ENCODE measurements at places on chromosomes 2 and 18.
A peak's percentile ranks its signal among the peaks of the same experiment; 100 is the strongest.

GRCh38 chr18:59189746-59190145 is 30.2 kb upstream of the GRP start:
- DNase-seq: no peak

DNA sequence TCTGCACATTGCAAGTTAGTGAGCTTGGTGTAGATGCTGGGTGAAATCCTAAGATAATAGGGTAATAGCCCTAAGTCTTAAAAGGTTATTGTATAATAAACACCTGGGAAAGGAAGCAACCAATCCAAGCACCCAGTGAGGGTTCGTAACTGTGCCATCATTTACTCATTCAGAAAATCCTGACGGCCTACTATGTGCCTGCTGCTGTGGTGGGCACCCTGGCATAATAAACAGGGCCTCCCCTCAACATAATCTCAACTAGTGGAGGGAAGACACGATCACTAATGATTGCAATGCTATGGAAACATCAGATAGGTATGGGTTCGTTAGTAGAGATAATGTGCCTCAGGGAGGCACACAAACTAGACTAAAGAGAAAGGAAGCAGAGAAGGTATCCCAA is 48.9 kb upstream of the CCDC85A start:
- DNase-seq: no peak

- DNase-seq: no peak
Measured at GRCh38 chr18:13700153-13700552, 26.2 kb downstream of the FAM210A start.

GRCh38 chr18:33745871-33746545 is 168.0 kb downstream of the ASXL3 start:
- no peak for DNase-seq

DNA sequence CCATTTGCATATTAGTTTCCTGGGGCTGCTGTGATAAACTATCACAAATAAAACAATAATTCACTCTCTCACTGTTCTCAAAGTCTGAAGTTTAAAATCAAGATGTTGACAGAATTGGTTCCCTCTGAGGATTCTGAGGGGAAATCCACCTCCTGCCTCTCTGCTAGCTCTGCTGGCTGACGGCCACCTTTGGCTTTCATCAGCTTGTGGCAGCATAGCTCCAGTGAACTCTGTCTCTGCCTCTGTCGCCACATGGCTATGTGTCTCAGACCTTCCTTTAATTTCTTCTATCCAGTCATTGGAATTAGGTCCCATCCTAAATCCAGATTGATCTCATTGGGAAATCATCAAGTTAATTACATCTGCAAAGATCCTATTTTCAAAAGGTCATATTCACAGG is 38.9 kb upstream of the TRIM43 start:
- DNase-seq: no peak

DNA sequence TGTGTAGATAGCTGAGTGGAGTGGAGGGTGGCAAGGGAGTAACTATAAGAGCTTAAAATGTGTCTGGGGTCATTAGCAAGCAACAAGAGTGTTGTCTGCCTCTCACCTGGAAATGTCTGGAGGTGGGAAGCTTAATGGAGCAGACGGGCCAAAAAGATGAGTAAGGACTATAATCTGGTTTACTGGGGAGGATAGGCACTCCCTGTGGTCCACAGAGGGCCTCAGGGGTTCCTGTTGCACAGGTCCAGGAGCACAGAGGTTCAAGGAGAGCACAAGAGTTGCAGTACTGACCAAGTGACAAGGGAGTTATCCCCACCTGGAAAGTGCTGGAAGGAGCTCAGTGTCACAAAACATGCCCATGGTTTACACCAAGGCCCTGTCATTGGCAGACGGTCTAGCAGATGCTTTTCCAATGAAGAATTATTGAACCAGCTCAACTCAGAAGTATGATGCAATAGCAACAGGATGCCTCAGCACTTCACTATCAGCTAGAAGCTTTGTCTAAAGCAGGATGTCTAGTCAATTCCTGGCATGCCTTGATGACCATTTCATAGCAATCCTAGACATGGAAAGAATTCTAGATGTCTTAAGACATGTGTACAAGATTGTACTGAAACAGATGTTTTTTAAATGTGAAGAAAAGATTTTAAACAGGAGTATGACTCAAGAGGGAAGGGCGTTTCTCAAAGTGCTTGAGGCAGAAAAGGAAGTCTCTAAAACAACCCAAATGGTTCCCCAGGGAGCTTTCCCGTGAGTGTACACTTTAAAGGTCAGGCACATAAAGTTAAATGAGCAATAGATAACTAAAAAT is 62.9 kb upstream of the SERPINE2 start:
- DNase-seq: no peak

- DNase-seq: no peak
Measured at GRCh38 chr2:121472470-121472993, 58.1 kb upstream of the RNU4ATAC start.

DNA sequence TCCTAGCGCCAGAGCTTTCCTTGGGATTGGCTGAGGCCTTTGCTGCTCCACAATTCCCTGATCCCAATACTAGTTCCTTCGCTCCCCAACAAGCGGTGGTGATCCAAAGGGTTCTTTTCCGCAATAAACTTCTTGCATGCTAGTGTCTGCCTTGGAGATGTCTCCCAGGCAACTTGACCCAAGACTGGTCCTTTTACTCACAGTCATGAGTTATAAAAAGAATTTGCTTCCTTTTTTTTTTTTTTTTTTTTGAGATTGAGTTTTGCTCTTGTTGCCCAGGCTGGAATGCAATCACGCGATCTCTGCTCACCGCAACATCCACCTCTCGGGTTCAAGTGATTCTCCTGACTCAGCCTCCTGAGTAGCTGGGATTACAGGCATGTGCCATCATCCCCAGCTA is 89.8 kb upstream of the SP3 start:
- no peak for DNase-seq

DNA sequence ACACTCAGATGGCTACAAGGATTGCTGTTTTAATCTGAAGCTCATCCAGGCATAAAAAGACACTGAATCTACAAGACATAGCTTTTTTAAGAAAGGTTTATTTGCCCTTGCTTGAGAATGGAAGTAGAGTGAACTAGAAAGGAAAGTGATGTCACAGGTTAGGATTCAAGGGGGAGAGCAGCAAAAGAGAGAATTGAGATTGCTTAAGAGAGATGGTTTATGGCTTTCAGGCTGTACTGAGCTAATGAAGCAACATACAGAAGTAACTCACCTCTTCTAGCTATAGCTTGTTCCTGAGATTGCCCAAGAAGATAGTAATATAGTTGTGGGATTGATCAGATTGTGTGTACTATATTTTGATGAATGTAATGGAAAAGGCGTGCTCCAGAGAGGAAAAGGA is 26.1 kb upstream of the ACVR2A start:
- no peak for DNase-seq

DNA sequence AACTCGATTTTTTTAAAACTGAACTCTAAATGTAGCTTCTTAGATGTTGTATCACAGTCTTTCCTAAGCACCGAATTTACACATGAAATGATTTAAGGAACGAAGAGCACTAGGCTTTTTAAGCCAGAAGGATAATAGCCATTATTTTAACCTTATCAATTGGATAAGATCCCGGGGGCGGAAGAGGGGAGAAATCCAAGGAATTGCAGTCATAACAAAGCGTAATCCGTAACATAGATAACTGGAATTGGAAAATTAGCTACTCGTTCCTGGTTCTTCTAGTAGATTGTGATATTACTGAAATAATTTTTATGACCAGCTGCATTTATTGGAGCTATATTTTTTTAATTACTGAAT is 988 bp upstream of the KANSL1L start:
- no peak for DNase-seq

DNA sequence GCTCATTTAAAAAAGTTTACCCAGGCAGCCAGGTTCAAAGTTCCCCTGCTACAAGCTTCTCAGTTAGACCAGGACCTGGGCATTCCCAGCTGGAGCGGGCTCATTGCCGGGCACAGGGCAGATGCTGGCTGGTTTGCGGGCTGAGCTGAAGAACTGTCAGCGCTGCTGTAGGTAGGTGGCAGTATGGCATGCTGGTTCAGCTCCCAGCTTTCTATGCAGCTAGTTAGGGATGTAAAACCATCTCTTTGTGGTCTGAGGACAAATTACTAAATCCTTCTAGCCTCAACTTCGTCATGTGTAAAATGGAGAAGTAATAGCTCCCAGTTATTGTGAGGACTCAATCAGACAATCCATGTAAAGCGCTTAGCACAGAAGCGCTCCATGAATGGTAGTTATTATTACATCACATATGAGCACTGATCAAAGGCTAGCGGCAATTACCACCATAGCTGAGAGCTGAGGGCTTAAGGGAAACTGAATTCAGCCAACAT is 2.4 kb upstream of the LDLRAD4 start:
- DNase-seq: no peak

DNA sequence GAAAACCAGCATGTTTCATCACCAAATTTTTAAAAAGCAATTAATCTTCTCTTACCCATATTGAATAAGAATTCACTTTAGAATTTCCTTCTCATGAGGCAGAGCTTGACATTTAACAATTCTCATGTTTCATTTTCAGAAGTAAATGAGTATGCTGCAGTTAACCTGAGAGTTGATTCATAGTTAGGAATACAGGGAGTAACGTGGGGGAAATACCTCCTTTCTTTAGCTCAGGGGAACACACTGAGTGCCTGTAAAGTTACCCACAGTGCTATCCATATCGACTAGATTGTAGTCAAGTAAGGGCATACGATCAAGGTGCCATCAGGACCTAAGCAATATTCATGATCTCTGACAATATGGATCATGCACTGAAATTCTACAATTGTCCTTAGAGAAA is 38.9 kb upstream of the ATIC start:
- no peak for DNase-seq

DNA sequence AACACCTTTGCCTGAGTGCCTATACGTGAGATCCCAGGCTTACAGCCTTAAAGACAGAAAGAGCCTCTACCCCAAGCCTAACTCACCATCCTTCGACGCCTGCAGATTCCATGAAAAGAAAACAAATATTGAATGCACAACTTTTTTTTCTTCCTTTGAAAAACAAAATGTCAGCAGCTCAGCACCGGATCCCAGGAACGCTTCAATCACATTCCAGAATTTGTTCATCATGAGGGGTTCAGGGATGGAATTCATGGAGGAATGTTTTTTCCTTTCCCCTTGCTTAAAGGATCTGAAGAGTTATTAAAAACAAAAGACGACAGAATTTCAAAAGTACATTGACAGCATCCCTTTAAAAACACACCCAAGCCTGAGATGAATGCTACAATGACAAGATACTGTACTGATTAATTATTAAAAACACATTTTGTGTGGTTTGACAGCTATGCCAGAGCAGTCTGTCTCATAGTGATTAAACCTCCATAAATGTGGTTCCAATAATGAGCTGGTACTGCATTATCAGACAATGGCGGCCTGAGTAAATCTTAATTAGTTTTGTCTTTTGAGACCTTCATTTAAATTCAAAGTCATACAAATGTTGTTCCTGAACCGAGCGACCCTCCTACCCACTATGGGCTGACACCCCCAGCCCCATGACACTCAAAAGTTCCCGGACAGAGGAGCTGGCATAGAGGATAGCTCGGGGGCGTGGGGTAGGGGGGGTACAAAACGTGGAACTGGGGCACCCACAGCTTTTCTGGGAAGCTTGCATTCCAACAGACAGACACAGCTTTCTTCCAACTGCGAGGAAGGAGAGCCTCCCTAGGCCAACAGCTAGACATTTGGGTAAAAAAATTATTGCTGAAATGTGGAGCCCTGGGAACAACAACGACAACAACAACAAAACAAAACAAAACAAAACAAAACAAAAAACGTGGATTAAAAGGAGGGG is 227.5 kb downstream of the TTC32 start:
- DNase-seq: no peak

DNA sequence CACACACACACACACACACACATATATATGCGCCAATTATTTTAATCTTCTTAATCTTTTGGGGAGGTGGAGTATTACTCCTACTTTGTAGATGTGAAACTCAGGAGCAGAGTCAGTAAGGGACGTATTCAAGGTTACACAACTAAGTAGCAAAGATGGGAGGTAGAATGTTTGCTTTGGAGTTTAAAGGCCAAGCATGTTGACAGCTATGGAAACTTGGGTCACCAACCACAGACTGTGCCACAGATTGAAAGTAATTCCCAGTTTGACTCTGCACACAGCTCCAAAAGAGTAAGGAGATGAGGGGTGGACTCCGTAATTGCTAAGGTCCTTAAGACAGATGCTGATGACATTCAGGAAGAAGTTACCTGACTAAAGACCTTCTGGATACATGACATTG is 124.8 kb upstream of the ITGB6 start:
- no peak for DNase-seq

DNA sequence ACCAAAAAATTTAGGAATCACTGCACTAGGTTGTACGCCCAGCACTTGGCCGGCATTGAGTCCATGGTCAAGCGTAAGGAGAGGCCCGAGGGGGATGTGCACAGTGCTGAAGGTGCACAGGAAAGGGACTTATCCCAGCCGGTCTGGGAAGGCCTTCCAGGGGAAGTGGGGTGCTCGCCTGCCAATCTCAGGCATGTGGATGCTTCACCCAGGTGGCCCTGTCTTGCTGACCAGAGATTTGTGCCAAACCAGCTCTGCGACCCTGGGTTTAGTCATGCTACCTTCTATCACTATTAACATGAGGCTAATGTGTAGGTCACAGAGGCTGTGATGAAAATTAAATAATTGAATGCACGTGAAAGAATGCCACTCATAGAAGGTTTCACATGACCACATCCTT is 1.7 kb upstream of the ITM2C start:
- DNase-seq: no peak

GRCh38 chr18:67142604-67143003 is 373.9 kb downstream of the DSEL start:
- no peak for DNase-seq

DNA sequence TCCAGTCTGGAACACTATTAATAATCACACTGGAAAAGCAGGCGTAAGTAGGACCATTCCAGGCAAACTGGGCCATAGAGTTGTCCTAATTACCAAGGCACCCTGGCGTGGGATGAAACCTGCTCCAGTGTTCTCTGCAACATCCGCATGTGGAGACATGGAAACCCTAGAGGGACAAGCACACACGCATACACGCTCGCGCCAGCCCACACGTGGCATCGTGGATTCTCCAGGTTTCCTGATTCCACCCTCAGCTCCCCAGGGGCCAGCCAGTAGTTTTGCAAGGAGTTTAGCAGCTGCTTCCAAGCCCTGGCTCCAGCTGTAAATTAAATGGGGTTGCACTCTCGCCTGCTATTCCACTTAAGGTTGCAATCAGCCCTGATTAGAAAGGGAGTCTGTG is 127.7 kb downstream of the DYSF start:
- DNase-seq: no peak

- DNase-seq: no peak
Measured at GRCh38 chr2:231640241-231640640, 47.6 kb downstream of the TEX44 start.

DNA sequence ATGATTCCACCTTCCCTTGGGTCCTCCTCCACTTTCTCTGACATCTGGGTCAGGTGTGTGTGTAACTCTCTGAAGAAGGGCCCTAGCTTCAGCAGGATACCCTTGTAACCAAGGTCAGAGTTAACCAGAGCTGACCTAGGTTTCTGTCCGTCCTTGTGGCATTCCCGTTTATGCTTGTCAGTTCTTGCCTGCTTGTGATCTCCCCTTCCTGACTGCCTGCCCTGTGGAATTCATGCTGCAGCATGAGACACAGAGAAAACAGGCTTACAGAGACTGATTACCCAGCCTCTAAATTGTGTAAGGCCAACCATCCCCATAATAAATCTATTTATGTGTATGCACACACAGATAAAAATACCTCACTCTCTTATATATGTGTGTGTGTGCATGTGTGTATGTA is 22.8 kb downstream of the NXPH2 start:
- DNase-seq: no peak

- DNase-seq: peak; percentile 16
Measured at GRCh38 chr2:166375736-166376487, at the start of gene SCN9A. Gene SCN9A (minus strand): TSS chr2:166375944. CDS start chr2:166311756, 64,188 bp downstream.

- no peak for DNase-seq
Measured at GRCh38 chr2:42979416-42979869, 187.1 kb upstream of the HAAO start.

Measured in germinal center (tissue), 1 donor.